Stimulated activated naive CD4-positive, alpha-beta T cell treated with Interleukin-2 at 50 U/mL for 16 hours (primary cell): ENCODE measurements at places on chromosomes 7 and 10.

DNA sequence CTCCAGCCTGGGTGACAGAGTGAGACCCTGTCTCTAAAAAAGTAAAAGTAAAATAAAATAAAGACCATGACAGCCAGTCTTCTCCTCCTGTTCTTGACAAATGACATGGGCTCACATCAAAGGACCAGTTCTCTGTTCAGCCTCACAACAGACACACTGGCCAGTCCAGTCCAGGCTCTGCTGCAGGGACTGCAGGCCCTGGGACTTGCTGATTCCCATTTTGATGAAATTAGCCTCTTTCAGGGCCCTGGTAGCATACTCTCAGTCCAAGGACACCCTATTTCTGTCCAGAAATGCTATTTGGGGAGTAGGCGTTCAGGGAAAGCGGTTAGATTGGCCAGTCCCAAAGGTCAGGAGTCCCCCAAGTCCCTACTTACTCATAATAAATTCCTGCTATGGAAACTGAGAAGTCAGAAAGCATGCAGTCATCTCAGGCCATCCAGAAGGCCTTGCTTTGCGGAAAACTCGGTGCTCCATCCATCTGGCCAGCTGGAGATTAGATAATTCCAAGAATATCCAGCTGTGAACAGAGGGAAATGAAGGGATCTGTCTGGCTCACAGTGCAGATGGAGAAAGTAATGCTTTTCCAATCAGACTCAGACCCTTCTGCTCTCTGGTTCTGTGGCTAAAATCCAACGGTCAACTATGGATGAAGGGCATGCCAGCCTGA is 74.4 kb downstream of the RAB11FIP2 start:
- DNase-seq = no peak

- DNase-seq = no peak
Observed at GRCh38 chr7:5752663-5753062, 28.8 kb downstream of the RNF216 start.

GRCh38 chr10:132223156-132223590 is 36.4 kb downstream of the DPYSL4 start:
- DNase-seq = peak; percentile 40

GRCh38 chr10:52110576-52110975 is 203.5 kb upstream of the DKK1 start:
- DNase-seq = no peak

GRCh38 chr7:24911213-24911603 is 68.8 kb downstream of the OSBPL3 start:
- DNase-seq = peak; percentile 22

- no peak for DNase-seq
Observed at GRCh38 chr10:11639849-11640764, 28.7 kb upstream of the USP6NL start.

DNA sequence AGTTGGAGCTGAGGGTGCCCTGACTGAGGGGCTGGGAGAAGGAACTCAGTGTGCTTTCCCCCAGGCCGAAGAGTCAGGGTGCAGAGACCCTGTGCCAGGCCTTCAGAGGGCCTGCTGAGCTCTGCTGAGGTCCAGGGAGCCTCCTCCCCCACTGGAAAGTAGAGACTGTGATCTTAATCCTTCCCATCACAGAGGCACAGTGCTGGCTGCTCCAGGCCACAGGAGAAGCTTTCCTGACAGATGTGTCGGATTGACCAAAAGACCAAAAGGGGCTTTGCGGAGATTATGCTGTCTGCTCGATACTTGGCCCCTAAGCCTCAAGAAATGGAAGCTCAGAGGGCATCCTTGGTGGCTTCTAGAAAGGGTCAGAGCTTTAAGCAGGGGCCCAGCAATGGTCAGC is 32.9 kb upstream of the BTRC start:
- no peak for DNase-seq

GRCh38 chr10:113137941-113138685 is 188.1 kb downstream of the TCF7L2 start:
- no peak for DNase-seq

DNA sequence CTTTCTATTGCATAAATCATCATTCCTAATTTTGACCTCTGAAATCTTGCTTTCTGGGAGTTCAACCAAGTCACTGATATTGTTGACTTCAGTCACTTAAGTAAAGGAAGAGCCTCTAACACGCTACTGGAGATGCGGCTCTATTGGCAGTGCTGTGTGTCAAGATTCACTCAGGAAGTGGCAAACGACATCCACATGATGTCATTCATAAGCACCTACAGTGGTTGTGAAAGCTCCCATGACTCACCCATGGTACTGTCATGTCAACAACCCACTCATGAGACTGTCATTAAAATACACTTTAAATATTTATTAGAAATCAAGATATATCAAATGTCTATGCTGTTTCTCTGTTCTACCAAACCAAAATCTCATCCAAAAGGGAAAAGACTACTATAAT is 52.5 kb upstream of the LHFPL3 start:
- no peak for DNase-seq

GRCh38 chr7:128381161-128381821 is 19.8 kb upstream of the PRRT4 start:
- peak; percentile 13 for DNase-seq

DNA sequence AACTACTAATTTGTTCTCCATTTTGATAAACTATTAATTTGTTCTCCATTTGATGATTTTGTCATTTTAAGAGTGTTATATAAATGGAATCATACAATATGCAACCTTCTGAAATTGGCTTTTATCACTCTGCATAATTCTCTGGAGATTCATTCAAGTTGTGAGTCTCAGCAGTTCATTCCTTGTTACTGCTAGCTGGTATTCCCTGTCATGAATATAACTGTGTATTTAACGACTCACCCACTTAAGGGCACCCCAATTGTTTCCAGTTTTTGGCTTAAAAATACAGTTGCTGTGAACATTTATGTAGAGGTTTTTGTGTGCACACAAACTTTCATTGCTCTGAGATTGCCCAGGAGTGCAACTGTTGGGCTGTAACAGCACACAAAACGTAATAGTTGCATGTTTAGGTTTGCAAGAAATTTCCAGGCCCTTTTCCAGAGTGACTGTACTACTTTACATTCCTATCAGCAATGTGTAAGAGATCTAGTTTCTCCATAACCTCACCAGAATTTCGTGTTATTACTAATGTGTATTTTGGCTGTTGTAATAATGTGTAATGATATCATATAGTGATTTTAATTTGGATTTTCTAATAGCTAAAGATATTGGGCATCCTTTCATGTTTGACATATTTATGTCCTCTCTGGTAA is 153.2 kb upstream of the ADCY1 start:
- no peak for DNase-seq

DNA sequence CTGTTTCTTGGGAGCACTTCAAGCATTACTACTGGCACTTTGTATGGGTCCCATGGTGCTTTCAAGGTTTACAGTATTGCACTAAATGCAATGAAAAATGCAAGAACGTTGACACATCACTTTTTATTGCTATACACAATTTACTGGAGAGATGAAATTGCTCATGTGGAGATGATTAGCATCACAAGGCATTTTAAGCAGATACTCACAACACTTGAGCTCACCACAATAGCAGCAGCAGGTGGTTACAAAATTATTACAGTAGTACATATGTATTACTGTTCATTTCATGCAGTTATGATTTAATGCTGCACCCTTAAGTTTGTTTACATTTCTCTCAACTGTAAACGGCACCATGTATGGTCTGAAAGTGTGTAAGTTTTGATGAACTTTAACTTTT is 537.7 kb downstream of the GRM8 start:
- no peak for DNase-seq

- DNase-seq = no peak
Observed at GRCh38 chr10:3825244-3825643, 40.2 kb upstream of the KLF6 start.

- DNase-seq = no peak
Observed at GRCh38 chr10:60123172-60123571, 216.8 kb upstream of the CCDC6 start.
